Central memory CD4-positive, alpha-beta T cell (primary cell): ENCODE measurements at places on chromosomes 2 and 18.

DNA sequence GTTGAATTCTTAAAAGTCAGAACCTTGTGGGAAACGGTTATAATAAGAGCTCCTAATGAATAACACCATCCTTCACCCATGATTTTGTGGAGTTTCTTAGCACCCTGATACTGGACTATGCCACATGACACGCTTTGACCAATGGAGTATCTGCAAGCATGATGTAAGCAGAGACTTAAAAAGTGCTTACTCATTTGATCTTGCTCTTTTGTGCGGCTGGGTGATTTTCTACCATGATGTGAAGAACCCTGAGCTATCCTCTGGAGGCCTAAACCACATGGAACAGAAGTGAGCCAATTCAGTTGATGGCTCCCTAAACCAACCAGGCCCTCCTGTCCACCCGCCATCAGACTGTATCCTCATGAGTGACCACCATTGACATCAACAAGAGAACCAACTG lies 70.9 kb downstream of the TCF4 start:
- no peak for DNase-seq

DNA sequence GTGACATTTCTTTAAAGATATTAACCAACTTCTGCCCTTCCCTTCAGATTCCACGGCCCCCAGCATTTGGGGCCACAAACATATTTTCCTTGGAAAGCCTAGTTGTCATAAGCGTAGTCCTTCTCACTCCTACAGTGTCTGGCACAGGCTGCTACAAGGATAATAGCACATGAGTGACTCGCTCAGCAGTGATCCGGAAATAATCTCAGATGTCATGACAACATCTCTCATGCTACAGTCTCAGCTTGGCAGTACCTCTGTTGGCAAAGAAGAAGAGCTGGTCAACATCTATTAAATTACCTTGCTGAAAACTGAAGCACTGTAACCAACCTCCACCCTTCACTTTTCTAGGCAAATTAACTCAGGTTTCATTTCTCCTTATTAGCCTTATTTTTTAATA lies 351.7 kb downstream of the RAD51AP2 start:
- DNase-seq: no peak

DNA sequence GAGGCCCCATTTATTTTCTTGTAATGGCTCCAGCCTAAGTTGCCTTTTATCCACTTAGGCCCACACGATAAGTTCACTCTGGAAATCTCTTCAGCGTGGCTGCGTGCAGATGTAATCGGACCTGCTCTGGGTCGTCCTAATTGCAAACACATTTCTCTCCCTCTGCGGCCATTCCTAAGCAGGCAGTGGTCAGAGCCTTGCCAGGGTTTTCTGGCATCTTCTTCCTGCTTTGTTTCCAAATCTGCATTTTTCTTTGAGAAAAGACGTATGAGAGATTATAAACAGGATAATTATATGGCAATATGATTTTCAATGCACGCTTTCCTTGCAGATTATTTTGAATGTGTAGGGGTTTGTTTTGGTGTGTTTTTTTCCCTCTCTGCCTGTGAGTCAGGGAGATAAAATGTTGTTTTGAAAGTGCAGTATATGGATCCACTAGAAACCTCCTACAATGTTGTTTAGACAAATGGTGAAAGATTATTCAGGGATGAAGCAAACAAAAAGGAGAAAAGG lies 239.4 kb upstream of the TANK start:
- no peak for DNase-seq

- DNase-seq: no peak
These were observed 177.4 kb upstream of the HS6ST1 start for GRCh38 chr2:128495996-128496547.

DNA sequence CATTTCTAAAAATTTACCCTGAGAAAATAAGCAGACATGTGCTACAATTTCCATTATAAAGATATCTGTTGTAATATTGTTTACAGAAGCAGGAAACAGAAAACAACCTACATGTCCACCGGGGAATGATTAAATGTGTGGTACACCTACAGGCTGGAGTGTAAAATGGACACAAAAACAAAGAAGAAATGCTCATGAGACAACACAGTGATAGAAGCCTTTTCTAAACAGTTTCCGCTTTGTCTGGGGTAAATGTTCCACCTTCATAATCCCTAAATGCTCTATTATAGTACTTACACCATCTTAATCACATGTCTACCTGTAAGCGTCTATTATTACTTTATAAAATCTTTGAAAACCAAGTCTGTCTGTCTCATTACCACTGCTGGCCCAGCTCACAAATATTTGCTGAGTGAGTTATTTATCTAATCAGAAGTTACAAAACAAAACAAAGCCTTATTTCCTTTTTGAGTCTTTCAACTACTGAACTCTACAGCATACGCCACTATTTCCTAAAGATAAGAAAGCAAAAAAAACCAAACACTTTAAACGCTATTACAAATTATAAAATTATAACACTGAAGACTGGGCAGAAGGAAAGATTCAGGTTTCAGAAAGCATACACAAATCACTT lies 95.3 kb downstream of the PIGN start:
- no peak for DNase-seq

- no peak for DNase-seq
These were observed 33.6 kb downstream of the USP40 start for GRCh38 chr2:233532971-233533370.

GRCh38 chr2:174888646-174889271 lies 116.4 kb downstream of the CHN1 start:
- DNase-seq: no peak

GRCh38 chr2:42474765-42475454 lies 18.9 kb downstream of the KCNG3 start:
- DNase-seq: no peak

DNA sequence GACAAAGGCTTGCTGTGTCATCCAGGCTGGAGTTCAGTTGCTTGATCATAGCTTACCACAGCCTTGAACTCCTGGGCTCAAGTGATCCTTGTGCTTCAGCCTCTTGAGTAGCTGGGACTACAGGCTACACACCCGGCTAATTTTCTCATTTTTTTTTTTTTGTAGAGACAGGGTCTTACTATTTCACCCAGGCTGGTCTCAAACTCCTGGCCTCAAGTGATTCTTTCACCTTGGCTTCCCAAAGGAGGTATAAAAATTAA lies 178.0 kb downstream of the MTCL1 start:
- no peak for DNase-seq

DNA sequence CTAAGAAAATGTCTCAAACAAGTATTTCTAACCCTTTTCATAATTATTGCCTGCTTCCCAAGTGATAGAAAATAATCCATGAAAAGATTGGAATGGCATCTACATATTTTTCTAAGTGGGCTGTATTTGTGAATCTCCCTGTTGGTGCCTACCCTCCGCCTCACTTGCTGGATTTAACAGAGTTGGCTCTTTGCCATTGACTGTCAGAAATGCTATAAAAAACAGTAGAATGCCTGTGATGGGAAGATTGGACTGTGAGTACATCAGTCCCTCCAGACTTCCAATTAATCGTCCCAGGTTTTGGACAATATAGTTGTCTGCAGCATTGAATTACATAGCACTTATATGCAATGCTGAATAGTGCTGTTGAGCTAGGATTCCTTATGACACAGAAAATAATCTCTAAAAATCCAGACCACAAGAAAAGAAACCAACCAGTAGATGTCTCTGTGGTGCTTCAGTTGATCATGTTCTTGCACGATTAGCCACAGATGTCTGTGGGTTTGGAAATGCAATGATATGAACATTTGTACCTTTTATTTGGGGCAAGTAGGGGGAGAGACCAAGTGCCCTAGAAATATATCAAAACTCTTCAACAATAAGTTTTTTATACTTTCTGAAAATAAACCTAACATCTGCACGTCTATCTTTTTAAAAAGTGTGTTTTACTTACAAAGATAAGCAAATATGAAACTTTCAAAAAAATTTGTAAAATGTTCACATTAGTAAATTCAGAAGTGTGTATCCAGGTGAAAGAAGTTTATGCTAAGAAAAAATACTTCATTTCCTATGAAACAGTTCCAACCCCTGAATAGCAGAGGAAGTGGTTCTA lies 88.5 kb downstream of the DYNAP start:
- DNase-seq: peak; percentile 14

DNA sequence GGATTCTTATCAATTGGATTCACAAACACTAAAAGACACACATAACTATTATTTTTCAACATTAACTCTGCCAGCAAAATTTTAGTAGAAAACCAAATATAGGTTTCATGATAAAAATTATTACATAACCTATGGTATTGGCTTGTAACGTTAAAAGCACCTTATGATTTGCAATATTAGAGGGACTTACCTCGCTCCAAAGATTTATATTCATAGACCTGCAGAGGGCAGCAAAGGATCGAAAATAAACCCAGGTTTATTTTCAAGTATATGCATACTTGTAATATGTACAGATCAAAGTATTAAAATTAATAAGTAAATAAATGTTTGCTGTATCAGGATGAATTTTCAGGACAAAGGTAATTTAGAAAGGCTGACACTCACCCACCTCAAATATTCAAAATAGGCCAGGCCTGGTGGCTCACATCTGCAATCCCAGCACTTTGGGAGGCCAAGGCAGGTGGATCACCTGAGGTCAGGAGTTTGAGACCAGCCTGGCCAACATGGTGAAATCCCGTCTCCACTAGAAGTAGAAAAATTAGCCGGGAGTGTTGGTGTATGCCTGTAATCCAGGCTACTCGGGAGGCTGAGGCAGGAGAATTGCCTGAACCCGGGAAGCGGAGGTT lies 45.3 kb downstream of the LRPPRC start:
- peak; percentile 15 for DNase-seq

DNA sequence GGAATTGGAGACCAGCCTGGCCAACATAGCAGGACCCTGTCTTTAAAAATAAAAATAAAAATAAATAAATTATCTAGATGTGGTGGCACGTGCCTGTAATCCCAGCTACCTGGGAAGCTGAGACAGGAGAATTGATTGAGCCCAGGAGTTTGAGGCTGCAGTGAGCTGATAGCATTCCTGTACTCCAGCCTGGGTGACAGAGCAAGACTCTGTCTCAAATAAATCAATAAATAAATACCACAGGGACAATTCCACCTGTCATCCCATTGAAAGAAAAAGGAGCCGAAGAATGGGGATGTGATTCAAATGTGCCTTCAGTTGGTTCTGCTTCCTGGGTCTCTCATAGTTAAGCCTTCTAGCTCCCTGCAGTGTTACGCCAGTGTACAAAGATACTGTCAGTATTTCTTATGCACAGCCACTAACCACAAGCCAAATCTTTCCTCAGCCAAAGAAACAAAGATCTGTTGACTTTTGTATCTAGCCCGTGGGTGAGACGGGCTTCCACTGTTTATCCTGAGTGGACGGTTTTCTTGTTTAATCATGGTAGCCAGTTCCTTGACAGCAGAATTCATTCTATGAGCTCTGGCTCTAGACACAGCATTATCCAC lies 12.6 kb downstream of the LGALSL start:
- DNase-seq: no peak

DNA sequence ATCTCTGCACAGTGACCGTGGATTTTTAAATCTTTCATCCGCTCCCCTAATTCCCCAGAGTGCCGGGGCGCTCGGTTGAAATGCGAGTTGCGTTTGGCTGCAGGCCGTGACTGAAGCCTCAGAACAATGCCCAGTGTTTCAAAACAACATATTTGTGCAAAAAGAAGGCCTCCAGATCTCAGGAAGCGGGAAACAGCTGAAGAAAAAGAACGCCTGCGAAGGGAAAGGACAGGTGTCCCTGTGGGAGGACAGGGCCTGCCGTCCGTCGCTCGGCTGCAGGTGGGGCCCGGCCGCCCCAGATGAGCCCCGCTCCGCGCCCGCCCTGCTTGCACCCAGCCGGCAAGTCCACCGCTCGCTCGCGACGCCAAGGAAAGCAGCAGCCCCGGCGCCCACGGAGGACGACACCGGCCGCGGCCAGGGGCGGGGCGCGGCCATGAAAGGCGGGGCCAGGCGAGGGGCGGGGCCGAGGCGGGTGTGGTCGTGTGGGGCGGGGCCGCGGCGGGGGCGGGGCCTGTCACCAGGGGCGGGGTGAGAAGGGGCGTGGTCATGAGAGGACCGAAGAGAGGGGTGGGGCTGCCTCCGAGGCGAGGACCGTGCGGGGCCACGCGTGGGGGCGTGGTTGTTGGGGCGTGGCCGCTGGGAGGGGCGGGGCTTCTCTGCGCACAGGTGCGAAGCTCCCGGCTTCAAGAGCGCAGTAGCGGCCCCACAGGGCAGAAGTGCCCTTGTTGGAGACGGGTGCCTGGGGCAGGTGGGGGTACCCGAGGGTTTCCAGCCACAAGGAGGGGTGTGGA lies 17.6 kb upstream of the BOK start:
- peak; percentile 43 for DNase-seq

- no peak for DNase-seq
These were observed 16.1 kb downstream of the MBOAT2 start for GRCh38 chr2:8987410-8987809.

GRCh38 chr2:216501854-216502253 lies 3.2 kb downstream of the RPL37A start:
- DNase-seq: no peak

DNA sequence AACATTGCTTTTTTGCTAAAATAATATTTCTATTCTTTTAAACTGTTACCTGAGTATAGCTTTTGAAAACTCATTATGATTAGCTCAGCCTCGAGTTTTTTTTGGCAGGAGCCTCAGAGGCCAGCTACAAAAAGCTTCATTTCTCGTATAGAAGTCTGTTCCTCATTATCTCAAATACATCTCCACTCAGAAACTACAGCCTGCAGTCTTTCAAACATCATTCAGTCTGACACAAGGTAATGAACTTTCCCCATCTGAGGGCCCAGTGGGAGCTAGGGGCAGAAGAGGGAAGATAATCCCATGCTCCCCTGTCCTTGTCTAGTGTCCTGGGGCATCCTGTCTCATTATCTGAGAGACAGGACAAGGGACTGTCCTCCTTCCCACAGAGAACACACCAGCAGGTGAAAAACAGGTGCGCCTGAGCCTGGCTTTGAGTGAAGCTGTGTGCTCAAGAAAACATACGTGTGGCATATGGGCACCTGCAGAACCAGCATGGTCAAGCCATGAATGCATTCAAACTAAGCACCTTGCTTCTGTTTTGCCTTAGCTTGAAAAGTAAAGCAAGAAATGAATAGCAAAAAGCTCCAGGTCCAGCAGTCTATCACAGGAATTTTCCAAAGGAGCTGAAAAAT lies 247.5 kb downstream of the MREG start:
- no peak for DNase-seq

DNA sequence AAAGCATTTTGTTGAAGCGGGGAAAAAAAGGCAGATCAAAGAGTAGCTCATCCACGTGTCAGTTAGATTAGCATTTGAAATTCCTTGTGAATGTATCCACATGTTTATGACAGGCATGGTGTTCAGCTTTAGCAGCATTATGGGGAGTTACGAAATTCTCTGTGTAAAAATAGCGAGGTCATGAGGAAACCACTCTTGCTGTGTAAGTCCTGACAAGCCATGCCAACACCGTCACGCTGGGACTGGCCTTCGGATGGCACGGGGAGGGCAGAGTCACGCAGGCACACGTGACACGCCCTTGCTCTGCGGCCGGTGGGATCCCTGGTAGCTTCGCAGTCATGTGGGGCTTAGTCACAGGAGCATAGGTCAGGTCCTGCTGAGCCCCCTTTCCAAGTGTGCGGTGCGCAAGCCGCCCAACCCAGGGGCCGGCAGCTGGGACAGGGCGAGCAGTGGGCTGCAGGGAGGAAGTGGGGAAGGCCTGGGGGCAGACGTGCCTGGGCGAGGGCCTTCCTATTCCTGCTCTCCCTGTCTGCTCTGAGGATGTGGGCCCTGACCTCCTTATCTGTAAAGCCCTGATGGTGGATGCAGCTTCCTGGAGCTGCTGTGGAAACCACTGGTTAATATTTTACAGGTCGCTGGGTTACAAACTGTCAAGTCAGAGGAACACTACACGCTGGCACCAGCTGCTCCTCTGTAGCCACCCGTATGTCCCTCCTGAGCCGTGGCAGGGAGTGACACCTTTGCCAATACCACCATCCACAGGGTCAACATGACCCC lies 18.0 kb downstream of the MBP start:
- DNase-seq: no peak

GRCh38 chr2:240734756-240735155 lies 43.1 kb downstream of the AQP12A start:
- DNase-seq: no peak

GRCh38 chr2:42793334-42794270 lies 1.2 kb upstream of the HAAO start:
- DNase-seq: no peak
